IMR-90 (cell line): ENCODE measurements at places on chromosomes 1 and 21. TPM values are rescaled to one million over a fixed set of nuclear protein-coding genes. Genes with fewer than 3 reads are reported as not detected.

DNA sequence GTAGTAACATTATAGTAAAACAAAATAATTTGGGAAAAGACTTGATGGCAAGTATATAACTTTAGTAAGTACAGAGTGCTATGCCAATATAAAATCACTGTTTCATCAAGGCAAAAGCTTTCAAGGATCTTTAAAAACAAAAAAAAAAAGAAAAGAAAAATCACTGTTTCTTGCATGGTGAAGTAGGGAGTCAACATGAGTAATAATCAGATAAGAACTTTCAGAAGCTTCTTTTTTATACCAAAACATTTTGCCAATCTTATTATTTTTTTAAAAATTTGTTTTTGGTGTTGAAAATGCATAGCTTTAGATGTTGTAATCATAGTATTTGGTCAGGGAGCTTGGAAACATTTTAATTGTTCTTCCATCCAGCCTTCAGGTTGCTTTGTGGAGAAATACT lies 37.2 kb downstream of the CAMSAP2 start:
- H3K36me3 ChIP-seq = peaks cover 4% of the 10 kb centered on the region; the same call in 1 of the 2 replicates
- H3K27ac ChIP-seq = no peak overlapping the region
- DNase-seq = no peak
- H3K4me3 ChIP-seq = no peak overlapping the region
- peaks cover 15% of the 10 kb centered on the region for H3K4me1 ChIP-seq

The RWDD3 gene
- 10.4 and 10.6 TPM in 2 replicates for total RNA-seq

The PTGER3 gene
- under 0.01 TPM in 1 of 2 replicates, not detected in the other for total RNA-seq

The SLC35F3 gene
- total RNA-seq = under 0.01 TPM in 2 replicates

GRCh38 chr21:25927195-25927880 lies 192.6 kb downstream of the GABPA start:
- H3K36me3 ChIP-seq = peaks cover 2% of the 10 kb centered on the region; the same call in 1 of the 2 replicates
- no peak overlapping the region for H3K27ac ChIP-seq
- no peaks in the 10 kb centered on the region for H3K27me3 ChIP-seq
- peaks cover 7% of the 10 kb centered on the region for H3K4me1 ChIP-seq
- H3K4me3 ChIP-seq = no peak overlapping the region

DNA sequence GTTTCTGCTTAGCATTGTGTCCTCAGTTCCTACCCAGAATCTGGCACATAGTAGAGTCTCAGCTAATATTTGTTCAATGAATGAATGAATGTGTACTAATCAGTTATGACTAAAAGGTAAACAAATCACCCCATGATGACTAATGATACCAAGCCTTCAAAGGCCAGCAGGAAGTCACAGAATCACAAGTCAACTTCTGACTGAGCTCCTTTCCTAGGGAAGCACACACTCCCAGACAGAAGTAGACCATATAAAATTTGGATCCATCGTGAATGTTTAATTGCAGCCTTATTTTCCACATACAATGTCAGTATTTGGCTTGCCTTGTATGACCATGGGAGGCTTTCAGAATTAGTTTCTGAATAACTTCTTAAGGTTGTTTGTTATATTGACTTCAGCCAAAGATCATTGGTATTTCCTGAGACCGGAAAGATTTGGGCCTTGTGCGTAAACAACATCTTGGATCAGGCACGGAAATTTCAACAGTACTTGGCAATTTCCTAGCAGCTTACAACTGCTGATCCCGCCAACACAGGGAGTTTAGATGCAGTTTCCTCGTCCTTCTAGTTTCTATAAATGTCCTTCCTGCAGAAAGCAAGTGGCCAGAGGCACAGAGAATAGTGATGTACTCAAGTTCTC lies 185.9 kb upstream of the ATP1B1 start:
- 0 out of 2 replicates have a peak, but pooled peaks cover 2% of the 10 kb centered on the region for H3K4me1 ChIP-seq
- peak; percentile 26 for DNase-seq
- no peaks in the 10 kb centered on the region for H3K36me3 ChIP-seq
- H3K27ac ChIP-seq = no peak overlapping the region

GRCh38 chr1:226480461-226480860 lies 68.1 kb upstream of the STUM start:
- H3K4me1 ChIP-seq = peaks cover 3% of the 10 kb centered on the region; the same call in 1 of the 2 replicates
- no peak for DNase-seq
- H3K27ac ChIP-seq = no peak overlapping the region
- no peaks in the 10 kb centered on the region for H3K36me3 ChIP-seq

DNA sequence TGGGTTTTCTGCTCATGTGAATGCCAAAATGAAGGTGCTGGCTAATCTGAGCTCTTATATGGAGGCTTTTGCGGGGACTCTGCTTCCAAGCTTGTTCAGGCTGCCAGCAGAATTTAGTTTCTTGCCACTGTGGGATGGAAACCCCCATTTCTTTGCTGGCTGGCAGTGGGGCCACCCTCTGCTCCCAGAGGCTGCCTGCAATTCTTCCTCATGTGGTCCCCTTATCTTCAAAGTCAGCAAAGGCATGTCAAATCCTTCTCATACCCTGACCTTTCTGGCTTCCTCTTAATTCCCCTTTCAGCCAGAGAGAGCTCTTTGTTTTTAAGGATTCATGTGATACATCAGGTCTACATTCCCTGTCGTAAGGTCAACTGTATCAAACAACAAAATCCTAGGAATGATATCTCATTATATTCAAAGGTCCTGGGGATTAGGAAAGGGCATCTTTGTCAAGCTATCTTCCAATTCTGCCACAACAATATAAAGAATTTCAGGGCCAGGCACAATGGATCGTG lies 5.2 kb upstream of the GPR161 start:
- no peaks in the 10 kb centered on the region for H3K4me1 ChIP-seq
- no peak overlapping the region for H3K4me3 ChIP-seq

DNA sequence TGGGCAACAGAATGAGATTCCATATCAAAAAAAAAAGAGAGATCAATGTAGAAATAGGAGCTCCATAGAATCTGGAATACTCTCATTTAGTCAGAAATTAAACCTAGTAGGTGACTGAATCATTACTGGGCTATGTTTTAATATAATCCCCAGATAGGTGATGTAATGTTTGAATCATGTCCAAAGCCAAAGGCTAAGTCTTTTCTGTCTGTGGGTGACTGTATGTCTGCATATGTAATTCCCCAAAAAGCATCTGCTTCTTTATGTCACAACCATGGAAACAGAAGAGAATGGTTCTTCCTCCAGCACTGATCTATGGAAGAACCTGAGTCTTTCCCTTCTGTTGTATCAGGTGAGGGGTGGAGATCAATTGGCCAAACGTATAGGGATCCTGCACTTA lies 5.8 kb downstream of the LAMC2 start:
- no peak overlapping the region for H3K4me3 ChIP-seq
- no peaks in the 10 kb centered on the region for H3K27me3 ChIP-seq
- H3K27ac ChIP-seq = no peak overlapping the region
- H3K36me3 ChIP-seq = no peaks in the 10 kb centered on the region
- H3K4me1 ChIP-seq = peaks cover 7% of the 10 kb centered on the region

- no peaks in the 10 kb centered on the region; the same call in 1 of the 2 replicates for H3K4me1 ChIP-seq
- no peak overlapping the region for H3K4me3 ChIP-seq
- H3K36me3 ChIP-seq = no peaks in the 10 kb centered on the region
- peaks cover 2% of the 10 kb centered on the region for H3K27me3 ChIP-seq
Observed at GRCh38 chr1:178945763-178946266, 74.9 kb upstream of the ANGPTL1 start.

DNA sequence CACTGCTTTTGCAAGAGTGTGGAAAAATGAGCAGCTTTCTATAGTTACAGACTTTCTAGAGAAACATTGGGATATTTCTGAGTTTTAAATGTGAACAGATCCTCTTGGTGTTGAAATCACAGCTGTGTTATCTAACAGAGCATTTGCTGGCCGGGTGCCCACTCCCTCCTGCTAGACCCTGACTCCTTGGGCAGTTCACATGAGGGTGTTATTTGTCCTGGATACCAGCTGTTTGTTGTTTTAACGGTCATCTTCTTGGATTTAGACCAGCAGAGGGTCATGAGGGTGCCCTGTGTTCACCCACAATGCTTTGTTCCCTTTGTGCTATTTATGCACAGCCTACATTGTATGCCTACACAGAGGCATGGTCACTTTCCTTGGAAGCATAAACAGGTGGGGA lies 67.1 kb downstream of the CENPF start:
- no peaks in the 10 kb centered on the region for H3K4me1 ChIP-seq
- H3K36me3 ChIP-seq = peaks cover under 1% of the 10 kb centered on the region; the same call in 1 of the 2 replicates
- peak; percentile 65 for DNase-seq
- H3K4me3 ChIP-seq = no peak overlapping the region
- H3K27ac ChIP-seq = no peak overlapping the region

DNA sequence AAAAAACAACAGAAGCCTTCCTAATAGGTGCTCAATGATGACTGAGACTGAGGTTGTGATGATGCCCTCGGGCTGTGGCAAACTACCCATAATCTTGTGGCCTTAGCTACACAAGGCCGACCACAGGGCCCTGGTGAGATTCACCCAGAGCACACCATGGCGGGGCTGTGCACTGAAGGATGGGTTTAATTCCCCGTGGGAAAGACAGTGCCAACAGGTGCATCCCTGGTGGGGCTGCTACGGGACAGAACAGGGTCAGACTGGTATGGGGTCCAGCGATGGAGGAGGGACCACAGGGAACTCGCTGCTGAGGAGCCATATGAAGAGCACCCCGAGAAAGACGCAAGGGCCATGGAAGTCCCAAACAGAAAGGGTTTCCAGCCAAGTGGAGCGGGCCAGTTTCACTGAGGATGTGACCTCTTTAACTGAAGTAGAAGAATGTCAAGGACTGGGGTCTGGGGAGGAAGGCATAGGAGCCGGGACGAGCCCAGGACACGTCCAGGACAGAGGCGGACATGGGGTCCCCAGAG lies 21.3 kb downstream of the PRDM15 start:
- no peak for DNase-seq
- H3K36me3 ChIP-seq = peaks cover 29% of the 10 kb centered on the region
- no peaks in the 10 kb centered on the region; the same call in 1 of the 2 replicates for H3K4me1 ChIP-seq
- no peak overlapping the region for H3K27ac ChIP-seq
- H3K27me3 ChIP-seq = no peaks in the 10 kb centered on the region
- H3K4me3 ChIP-seq = no peak overlapping the region

The OR2T33 gene
- not detected in 2 replicates for total RNA-seq

The POTED gene
- not detected in 2 replicates for total RNA-seq

- H3K4me3 ChIP-seq = no peak overlapping the region
- H3K27ac ChIP-seq = no peak overlapping the region; the same call in 1 of the 2 replicates
- no peak for DNase-seq
- H3K4me1 ChIP-seq = peaks cover 7% of the 10 kb centered on the region
Observed at GRCh38 chr1:6365047-6365446, 28.5 kb downstream of the ACOT7 start.

- no peaks in the 10 kb centered on the region for H3K4me1 ChIP-seq
- DNase-seq = no peak
- no peak overlapping the region for H3K27ac ChIP-seq
- H3K4me3 ChIP-seq = no peak overlapping the region
Observed at GRCh38 chr1:62391369-62391971, 45.4 kb upstream of the USP1 start.

The CDK18 gene
- 0.18 and 0.28 TPM in 2 replicates for total RNA-seq

The SFT2D2 gene
- total RNA-seq = 37.6 and 42.2 TPM in 2 replicates

GRCh38 chr1:162530307-162530987 lies 31.1 kb upstream of the UAP1 start:
- no peak overlapping the region for H3K4me3 ChIP-seq
- no peak overlapping the region; the same call in 1 of the 2 replicates for H3K27ac ChIP-seq
- 0 out of 2 replicates have a peak, but pooled peaks cover 3% of the 10 kb centered on the region for H3K36me3 ChIP-seq
- H3K4me1 ChIP-seq = peaks cover 5% of the 10 kb centered on the region
- H3K27me3 ChIP-seq = no peaks in the 10 kb centered on the region

The GPX7 gene
- total RNA-seq = 3.1 and 3.4 TPM in 2 replicates

DNA sequence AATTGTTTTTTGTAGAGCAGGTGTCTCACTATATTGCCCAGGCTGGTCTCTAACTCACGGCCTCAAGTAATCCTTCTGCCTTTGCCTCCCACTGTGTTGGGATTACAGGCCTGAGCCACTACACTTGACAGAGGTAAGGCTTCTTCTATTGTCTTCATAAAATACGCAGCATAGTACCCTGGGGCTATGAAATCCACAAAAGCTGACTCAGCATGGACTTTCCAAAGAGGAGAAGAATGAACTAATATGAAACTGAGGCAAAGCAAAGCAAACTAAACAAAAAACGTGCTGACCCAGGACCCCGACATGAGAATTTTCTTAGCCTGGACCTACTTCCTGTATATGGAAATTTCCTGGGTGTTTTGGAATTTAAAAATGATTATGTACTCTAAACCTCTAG lies 18.5 kb upstream of the ATP13A2 start:
- H3K27me3 ChIP-seq = no peaks in the 10 kb centered on the region
- no peak overlapping the region for H3K27ac ChIP-seq
- H3K4me1 ChIP-seq = no peaks in the 10 kb centered on the region
- no peak for DNase-seq

The TSPEAR gene
- total RNA-seq = not detected in 2 replicates

- no peaks in the 10 kb centered on the region for H3K27me3 ChIP-seq
- no peak overlapping the region for H3K27ac ChIP-seq
- H3K36me3 ChIP-seq = no peaks in the 10 kb centered on the region
- no peak overlapping the region for H3K4me3 ChIP-seq
Observed at GRCh38 chr1:208227366-208227765, 16.8 kb downstream of the PLXNA2 start.

GRCh38 chr1:225771661-225772322 lies 5.8 kb upstream of the SRP9 start:
- peaks cover 20% of the 10 kb centered on the region for H3K4me1 ChIP-seq
- H3K27me3 ChIP-seq = no peaks in the 10 kb centered on the region
- no peak for DNase-seq
- H3K27ac ChIP-seq = peak overlapping the region; percentile 20; the same call in 1 of the 2 replicates

DNA sequence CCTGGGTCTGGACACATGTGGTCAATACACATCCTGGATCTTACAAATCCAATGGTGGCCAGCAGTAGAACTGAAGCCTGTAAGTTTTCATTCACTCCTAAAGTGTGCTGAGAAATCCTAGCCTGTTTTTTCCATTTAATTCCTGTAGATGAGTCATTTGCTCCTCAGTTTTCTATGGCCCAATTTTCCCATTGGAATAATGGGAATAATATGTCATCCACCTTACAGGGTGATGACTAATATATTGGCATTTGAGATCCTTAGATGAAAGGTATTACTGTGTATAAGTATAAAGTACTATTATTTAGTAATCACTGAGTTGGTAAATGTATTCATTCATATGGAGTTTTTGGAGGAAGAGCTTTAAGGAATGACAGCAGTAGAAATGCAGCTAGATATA lies 89.7 kb upstream of the ADAR start:
- peaks cover 36% of the 10 kb centered on the region for H3K27me3 ChIP-seq
- DNase-seq = no peak
- no peaks in the 10 kb centered on the region for H3K36me3 ChIP-seq
- H3K4me1 ChIP-seq = no peaks in the 10 kb centered on the region

The KCNK1 gene
- total RNA-seq = 0.90 and 1.1 TPM in 2 replicates

The NES gene
- 40.1 and 46.1 TPM in 2 replicates for total RNA-seq

The OR2L8 gene
- total RNA-seq = not detected in 2 replicates

The C1orf116 gene
- total RNA-seq = under 0.01 TPM in 1 of 2 replicates, not detected in the other

GRCh38 chr1:157956732-157957131 lies 36.7 kb upstream of the KIRREL1 start:
- no peaks in the 10 kb centered on the region for H3K36me3 ChIP-seq
- DNase-seq = no peak
- no peak overlapping the region for H3K4me3 ChIP-seq
- H3K27ac ChIP-seq = no peak overlapping the region

DNA sequence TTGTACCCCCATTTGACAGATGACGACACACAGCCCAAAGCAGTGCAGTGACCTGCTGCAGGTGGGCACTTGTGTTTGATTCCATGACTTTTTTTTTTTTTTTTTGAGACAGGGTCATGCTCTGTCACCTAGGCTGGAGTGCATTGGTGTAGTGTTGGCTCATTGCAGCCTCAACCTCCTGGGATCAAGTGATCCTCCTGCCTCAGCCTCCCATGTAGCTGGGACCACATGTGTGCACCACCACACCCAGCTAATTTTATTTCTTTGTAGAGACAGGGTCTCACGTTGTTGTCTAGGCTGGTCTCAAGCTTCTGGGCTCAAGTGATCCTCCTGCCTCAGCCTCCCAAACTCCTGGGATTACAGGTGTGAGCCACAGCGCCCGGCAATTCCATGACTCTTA lies 14.9 kb upstream of the SYNC start:
- H3K27me3 ChIP-seq = no peaks in the 10 kb centered on the region
- H3K4me1 ChIP-seq = peaks cover 4% of the 10 kb centered on the region
- H3K36me3 ChIP-seq = no peaks in the 10 kb centered on the region
- H3K27ac ChIP-seq = no peak overlapping the region
- no peak for DNase-seq
